ENCODE measurements at places on chromosomes 1 and 21.

DNA sequence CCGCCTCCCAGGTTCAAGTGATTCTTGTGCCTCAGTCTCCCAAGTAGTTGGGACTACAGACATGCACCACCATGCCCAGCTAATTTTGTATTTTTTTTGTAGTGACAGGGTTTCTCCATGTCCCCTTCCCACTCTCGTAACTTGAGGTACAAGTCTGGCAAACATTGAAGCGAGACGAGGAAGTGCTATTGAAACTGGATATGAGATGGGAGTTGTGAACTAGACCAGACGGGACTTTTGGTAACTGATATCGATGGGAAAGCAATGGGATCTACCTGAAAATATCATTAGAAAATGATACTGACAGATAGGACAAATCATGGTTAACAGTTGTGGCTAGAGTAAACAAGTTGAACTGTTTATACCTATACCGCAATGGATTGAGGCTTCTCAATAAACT is 95.2 kb upstream of the TRABD2B start:
- no peak for DNase-seq

- DNase-seq: no peak
Measured at GRCh38 chr21:35234725-35235124, 185.6 kb upstream of the RUNX1 start.

DNA sequence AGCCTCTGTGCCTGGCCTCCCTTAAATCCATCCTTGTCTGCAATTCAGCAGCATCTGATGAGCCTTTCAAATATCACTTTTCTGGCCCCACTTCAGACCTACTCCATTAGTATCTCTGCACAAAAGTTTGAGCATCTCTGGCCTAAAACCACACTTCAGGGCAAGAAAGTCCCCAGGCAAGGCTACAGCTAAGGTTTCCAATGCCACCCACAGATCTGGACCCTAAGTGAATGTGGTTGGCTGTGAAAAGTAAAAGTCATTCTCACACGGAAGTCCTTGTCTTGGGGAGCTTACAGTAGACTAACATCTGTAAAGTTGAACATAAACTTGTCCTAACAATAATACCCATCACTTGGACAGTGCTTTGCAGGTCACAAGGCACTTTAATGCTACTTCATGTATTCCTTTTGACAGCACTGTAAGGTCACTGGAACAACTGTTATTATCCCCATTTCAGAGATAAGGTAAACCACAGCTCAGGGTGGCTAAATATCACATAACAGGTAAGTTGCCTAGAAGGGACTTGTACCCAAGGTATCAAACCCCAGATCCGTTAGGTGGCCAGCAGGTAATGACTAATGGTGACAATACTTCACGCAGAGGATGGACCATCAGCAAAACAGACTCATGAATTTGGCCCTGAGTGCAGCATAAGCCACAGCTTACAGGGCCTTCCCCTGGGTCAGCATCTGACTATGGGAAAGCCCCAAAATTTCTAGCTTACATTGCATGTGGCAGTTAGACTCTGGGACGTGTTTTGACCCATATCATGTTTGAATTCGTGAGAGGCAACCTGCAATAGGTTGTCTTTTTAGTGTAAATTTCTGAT is 356.0 kb downstream of the HHAT start:
- DNase-seq: no peak

- peak; percentile 71 for DNase-seq
Measured at GRCh38 chr21:35113064-35113463, 64.0 kb upstream of the RUNX1 start.

GRCh38 chr1:8680664-8681650 is 136.5 kb downstream of the RERE start:
- DNase-seq: no peak

DNA sequence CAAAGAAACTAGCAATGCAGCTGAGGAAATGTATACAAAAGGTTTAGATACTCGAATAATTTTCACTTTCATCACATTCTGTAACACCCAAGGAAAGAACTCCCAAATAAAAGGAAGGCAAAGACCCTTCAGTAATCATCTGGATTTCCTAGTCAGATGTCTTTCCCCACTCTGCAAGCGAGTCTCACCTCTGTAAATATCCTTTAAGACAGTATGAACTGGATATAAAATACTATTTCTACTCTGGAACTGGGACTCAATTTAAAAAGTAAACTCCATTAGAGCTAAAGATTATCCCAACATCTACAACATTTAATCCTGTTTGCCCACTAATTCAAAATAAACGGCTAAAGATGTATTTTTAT is 27.0 kb downstream of the C2CD2 start:
- no peak for DNase-seq

- DNase-seq: no peak
Measured at GRCh38 chr21:34126269-34126668, 52.9 kb downstream of the MRPS6 start.

GRCh38 chr1:30197639-30198450 is 525.5 kb downstream of the MATN1 start:
- no peak for DNase-seq

- no peak for DNase-seq
Measured at GRCh38 chr1:84352298-84353106, 45.8 kb upstream of the DNASE2B start.

DNA sequence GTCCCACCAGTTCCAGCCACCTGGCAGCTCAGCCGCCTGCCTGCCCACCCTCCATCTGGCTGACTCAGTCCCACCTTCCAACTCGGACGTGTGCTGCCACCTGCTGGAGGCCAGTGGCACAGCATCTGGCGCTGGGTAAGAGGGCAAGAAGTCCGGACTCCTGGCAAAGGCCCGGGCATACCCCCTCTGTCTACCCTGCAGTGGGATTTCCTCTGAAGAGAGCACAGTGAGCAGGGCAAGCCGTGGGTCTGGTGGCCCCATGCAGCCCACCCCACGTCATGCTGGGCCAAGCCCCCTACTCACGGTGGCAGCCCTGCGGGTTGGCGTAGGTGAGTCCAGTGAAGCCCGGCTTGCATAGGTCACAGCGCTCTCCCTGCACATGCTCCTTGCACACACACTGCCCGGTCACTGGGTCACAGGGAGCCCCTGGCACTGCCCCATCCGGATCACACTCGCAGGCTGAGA is 24.5 kb downstream of the LAMB3 start:
- DNase-seq: peak; percentile 90

- DNase-seq: no peak
Measured at GRCh38 chr1:167515893-167516321, 2.4 kb downstream of the CD247 start.

DNA sequence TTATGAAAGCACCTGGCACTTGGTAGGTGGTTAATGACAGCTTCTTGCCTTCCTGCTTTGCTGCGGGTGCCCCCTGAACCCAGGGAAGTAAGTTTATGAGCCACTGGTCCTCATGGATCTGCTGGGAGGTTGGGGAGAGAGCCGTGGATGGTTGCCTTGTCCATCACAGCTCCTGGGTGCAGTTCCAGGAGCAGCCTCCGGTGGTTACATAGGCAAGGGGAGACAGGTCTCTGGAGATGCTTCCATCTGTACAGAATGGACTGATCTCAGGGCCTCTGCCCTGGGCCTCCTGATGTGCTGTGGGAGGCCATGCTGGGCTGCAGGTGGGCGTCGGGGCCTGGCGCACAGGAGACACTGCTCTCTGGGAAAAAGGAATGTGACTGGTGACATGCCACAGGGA is 31.6 kb upstream of the ARHGEF10L start:
- no peak for DNase-seq

GRCh38 chr1:246372559-246372958 is 134.5 kb downstream of the SMYD3 start:
- DNase-seq: peak; percentile 15

DNA sequence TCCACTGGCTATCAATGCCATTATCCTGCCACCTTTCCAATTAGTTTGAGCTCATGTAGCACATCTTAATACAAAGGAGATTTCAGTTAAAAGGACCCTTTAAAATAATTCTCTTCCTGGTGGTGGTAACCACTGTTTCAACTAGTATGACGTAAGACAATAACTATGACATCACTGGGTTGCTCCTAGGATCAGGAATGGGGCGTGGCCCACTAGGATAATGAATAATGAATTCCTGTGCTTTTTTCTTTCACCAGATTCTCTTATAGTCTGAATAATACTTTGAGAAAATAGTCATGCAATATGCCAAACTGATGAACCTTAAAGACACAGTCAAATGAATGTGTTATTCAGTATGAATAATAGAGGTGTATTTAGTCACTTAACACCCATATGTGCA is 10.6 kb upstream of the KIFAP3 start:
- DNase-seq: no peak

- no peak for DNase-seq
Measured at GRCh38 chr1:240234485-240235210, 143.0 kb downstream of the FMN2 start.

DNA sequence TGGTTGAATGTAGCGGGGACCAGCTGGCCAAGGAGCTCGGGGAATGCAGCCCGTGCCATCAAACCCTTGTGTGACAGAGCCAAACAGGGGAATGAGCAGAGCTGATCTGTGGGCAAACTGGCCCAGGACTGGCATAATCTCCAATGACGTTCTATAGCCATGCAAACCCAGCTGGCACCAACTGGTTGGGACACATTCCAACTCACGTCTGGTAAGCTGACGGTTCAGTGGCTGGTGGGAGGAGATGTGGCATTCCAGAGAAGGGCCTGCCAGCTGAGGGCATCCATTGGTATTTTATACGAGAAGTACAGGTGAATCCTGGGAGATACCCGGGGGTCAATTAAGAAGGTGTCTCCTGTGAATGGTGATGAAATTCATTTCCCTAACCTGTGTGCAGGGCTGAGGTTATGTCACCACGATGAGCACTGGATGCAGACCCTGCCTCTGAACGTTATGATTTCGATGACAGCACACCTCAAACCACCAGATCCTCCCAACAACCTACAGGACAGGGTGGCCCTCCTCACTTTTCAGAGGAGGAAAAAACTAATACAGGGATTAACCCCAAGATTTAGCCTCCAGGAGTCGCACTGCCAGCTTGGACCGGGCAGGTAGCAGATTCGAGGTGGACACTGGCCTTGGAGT is 39.0 kb upstream of the RUNX3 start:
- DNase-seq: no peak

- DNase-seq: no peak
Measured at GRCh38 chr1:178503849-178504248, 7.1 kb upstream of the CLEC20A start.

DNA sequence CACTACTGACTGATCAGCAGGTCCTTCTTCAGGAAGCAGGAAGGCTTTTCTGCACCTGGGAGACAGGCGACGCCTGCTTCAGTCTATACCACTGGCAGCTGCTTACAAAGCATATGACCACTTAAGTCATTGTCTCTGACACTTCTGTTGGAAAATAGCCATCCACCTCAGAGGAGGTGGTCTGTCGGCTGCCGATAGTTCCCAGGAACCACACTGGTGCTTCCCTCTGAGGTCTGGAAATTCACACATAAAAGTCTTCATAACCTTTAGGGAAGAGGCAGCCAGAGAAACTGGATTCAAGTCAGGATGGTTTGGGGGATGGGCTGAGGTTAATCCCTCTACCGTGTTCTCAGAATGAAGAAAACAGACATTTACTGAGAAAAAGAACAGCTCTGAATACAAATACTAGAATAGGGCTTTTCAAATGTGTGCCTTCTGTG is 15.6 kb upstream of the SRP9 start:
- DNase-seq: peak; percentile 58

DNA sequence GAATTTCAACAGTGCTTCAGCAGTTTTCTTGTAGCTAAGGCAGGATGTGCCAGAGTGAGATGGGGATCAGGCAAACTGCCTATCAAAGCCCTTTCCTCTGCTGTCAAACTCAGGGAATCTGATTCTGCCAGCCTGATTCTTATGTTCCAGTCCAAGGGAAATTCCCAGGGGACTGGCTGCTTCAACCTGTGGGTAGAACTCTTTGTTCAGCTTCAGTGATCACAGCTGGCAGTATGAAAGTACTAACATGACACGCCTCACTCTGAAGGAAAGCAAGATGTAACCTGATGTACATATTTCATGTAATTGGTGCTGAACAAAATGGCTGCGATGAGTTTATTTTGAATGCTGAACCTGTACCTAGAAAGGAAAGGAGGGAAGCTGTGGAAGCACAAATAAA is 40.1 kb upstream of the SLC5A9 start:
- no peak for DNase-seq

GRCh38 chr1:113684153-113684541 is 75.1 kb downstream of the PHTF1 start:
- DNase-seq: peak; percentile 27

GRCh38 chr1:232034556-232034955 is 408.0 kb downstream of the DISC1 start:
- no peak for DNase-seq

GRCh38 chr1:156655904-156656516 is 14.1 kb downstream of the BCAN start:
- no peak for DNase-seq

DNA sequence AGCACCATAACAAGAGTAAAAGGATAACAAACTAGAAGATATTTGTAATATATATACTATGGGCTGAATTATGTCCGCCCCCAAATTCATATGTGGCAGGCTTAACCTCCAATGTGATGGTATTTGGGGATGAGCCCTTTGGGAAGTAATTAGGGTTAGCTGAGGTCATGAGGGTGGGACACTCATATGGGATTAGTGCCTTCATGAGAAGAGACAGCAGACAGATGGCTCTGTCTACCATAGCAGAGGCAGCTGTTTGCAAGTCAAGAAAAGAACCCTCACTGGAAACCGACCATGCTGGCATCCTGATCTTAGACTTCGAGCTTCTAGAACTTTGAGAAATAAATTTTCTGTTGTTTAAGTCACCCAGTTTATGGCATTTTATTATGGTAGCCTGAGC is 303.6 kb downstream of the LMO4 start:
- peak; percentile 42 for DNase-seq

- no peak for DNase-seq
Measured at GRCh38 chr1:78408810-78409209, 82.0 kb upstream of the PTGFR start.

- DNase-seq: no peak
Measured at GRCh38 chr1:230050973-230051735, 15.9 kb upstream of the GALNT2 start.

DNA sequence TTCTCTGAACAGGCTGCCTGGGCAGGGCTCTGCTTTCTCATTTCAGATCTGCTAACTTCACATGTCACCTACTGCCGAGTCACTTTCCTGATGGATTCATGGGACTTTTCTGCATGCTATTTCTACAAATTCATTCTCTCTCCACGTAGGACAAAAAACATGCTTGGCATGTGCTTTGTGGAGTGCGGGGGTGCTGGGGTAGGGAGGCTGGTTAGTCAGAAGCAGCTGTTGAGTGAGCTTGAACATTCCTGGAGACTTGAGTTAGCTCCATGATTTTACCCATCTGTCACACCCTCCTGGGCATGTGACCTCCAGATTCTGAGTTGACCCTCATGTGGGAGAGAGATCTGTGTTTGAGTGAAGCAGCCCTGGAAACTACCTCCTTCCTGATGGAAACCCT is 71.4 kb downstream of the UCK2 start:
- peak; percentile 77 for DNase-seq

- DNase-seq: no peak
Measured at GRCh38 chr21:21807598-21807903, 809.3 kb downstream of the NCAM2 start.

- peak; percentile 50 for DNase-seq
Measured at GRCh38 chr1:11967028-11967547, 13.2 kb upstream of the MFN2 start.

DNA sequence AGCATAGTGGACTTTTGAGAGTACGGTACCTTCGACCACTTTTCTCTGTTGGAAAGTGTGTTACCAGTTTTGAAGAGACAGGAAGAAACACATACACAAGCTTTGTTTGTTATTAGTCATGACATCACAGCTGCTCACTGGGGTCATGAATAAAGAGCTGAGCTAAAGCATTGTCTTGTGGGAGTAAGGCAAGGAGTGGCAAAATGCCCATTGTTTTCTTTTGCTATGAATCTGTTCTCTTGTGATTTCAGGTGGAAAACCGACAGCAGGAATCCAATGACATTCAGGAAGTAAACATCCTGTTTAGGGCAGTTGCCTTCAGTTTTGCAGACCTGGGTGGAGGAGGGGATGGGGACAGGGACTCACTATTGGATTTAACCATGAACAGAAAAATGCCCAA is 66.2 kb downstream of the RGL1 start:
- no peak for DNase-seq

Measured in SJCRH30 (cell line).